ENCODE measurements at places on chromosomes 16 and 17.

- no peak for DNase-seq
Observed at GRCh38 chr16:88917146-88917914, 50.9 kb upstream of the PABPN1L start.

DNA sequence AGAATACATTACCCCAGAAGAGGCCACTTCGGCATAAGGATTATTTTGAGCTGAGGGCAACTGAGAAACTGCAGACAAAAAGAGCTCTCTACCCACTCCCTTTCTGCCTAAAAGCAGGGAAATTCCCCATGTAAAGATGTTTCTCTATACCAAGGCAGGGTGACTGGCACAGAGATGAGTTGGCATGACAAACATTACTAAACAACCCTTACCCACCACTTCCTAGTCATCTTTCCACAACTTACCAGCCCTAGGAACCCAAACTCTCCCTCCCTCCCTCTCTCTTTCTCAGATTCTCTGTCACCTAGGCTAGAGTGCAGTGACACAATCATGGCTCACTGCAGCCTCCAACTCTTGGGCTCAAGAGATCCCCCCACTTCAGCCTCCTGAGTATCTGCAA, 68.6 kb downstream of the EMP2 start:
- DNase-seq: no peak

DNA sequence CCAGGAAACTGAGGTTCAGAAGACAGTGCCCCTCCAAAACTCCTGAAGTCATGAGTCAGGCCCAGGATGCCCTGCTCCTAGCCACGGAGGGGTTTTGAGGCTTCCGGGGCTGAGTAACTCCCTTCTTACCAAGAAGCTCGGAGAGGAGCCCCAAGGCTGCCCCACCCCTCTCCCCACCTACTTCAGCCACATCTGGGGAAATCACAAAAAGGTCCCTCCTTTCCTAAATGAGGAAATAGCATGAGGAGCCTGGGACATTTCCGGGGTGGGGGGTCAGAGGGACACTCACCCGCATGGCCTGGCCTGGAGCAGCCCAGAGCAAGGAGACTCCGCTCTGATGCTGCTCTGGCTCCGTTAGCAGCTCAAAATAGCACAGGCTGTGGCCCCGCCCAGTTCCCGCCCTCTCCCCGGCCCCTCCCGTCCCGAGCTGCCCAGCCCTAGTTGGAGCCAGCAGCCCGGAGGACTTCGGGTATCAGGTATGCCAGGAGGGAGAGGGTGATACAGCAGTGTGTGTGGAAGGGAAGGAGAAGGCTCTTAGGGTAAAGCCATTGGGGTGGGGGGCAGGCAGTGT, 40.1 kb downstream of the MYO18A start:
- peak; percentile 95 for DNase-seq

DNA sequence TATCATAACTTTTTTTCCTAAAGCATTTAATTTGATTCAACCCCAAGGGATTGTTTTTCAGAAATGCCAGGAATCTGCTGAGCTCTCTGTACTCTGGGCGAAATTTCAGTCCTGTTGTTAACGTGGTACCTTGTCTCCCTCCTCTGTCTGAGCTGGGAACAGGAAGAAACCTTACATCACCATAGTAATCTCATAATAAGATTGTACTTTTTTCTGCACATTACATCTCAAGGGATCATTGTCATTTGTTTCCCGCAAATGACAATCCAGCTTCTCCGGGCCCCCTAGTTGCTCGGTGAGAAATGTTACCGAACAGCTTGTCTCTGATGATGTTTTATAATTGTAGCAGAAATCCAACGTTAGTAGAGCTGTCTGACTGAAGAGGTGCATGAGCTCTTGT, 152.7 kb upstream of the ERCC4 start:
- no peak for DNase-seq

DNA sequence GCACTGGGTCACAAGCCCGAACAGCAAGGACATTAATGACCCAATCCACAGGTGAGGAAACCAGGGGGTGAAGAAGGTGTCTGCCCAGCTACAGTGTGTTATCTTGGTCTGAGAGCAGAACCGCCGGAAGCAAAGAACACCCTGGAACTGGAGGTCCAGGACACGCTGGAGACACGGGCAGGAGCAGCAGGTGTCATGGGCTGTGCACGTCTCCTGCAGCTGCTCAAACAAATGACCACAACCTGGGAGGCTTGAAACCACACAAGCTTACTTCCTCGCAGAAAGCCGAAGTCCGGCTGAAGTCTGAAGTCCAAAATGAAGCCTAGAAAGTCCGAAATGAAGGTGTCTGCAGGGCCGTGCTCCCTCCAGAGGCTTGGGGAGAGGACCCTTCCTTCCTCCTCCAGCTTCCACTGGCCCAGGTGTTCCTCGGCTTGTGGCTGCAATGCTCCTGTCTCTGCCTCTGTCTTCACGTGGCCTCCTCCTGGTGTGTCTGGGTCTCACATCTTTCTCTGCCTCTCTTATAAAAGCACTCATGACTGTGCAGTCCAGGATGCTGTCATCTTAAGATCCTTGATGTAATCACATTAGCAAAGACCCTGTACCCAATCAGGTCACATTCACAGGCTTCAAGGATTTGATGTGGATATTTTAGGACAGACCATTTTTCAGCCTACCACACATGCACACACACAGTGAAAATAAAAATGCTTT, 351.2 kb downstream of the C16orf95 start:
- no peak for DNase-seq

- DNase-seq: no peak
Observed at GRCh38 chr17:53844491-53845107, 21.9 kb downstream of the KIF2B start.
